Activated naive CD4-positive, alpha-beta T cell (primary cell): ENCODE measurements at places on chromosomes 1 and 21.

DNA sequence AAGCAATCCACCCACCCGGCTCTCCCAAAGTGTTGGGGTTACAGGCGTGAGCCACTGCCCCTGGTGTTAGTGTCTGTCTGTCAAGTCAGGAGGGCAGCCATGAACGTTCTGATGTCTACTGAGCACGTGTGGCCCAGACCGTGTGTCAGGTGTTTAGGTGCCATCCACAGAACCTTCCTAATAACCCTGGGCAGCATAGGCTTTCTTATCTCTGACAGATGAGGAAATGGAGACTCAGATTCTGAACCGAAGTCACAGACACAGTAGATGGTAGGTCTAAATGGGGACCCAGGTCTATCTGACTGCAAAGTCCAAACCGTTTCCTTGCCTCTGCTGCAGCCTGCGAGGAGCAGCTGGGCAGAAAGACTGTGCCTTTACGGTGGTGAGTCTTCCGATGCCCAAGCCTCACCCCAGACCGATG is 622 bp upstream of the IL6R start:
- no peak for DNase-seq

GRCh38 chr1:115313182-115313581 is 24.9 kb downstream of the NGF start:
- DNase-seq, result no peak

- DNase-seq, result no peak
These were observed 55.3 kb upstream of the EIF4G3 start for GRCh38 chr1:21232044-21232443.

DNA sequence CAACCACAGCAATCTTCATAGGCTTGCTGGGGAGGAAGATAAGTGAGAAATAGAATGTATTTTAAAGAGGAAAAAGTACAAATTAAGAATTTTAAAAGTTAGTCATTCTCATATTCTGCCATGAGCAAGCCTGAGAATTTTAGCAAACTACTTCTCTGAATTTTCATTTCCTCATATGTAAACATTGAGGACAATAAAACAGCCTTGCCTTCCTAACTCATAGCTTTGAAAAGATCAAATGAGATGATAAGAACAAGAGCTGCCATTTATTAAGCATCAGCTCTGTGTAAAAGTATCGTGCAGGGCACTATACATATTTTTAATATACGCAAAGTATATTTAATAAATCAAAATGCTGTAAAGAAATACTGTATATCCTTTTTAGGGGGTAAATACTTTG is 286.0 kb downstream of the NFIA start:
- DNase-seq, result no peak

DNA sequence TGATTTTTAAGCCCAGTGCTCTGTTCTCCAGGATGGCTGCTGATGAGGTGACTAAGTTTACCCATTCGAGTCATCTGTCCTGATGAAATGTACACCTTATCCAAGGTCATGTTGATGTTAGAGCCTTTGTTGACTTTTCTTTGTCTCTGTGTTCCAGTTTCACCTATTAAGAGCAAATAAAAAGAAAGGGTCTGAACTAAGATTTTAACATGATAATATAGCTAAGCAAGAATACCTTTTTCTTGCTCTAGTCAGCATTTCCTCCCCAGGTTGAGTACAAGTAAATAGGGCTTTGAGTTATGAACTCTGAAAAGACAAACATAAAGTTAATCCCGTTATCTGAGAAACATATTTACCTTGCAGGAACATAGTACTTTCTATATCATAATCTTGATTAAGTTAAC is 52.1 kb upstream of the GPR88 start:
- no peak for DNase-seq

- DNase-seq, result no peak
These were observed 380 bp downstream of the COL18A1 start for GRCh38 chr21:45405271-45405818.

DNA sequence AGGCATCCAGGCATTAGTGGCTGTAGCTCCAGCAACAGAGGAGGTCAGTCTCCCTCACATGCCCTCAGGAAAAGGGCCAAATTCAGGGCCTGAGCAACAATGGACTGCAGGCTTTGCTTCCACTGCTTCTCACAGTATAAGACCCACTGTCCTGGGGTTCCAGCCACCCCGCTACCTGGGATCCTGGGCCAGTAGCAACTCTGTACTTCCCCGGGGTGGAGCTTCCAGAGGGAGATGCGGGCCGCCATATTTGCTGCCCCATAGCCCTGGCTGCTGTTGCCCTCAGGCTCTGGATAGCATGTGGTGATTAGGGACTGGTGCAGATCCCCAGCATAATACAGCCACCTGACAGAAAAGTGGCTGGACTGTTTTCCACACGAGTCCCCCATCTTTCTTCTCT is 201.1 kb upstream of the POGK start:
- no peak for DNase-seq

- no peak for DNase-seq
These were observed 131.8 kb upstream of the PKN2 start for GRCh38 chr1:88552226-88552625.

DNA sequence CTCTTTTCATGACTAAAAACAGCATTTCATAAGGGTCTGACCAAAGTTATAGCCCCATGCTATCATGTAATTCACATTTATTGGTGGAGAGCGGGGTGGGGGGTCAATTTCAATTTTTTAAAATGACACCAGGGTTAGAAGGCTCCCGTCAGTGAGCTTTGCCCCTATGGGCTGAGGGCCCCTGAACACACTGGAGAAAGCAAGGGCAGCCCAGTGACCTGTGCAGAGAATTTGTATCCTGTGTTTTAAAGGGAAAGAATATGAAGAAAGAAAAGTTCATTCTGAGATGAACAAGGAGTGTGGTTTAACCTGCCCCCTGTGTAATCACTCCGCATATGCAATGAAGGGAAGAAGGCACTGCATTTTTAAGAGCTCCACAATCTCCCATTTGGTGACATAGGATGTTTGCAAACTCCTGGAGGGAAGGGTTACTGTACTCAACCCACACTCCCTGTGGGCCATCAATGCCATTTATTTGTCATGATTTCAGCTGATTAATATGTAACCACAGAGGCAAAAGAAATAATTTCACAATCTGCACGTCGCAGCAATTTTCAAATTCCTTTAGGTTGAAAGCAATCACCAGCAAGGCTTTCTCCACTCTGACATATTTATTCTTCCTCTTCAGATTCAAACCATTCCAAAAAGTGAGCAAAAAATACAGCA is 95.6 kb downstream of the ZNF281 start:
- DNase-seq, result no peak

- DNase-seq, result no peak
These were observed 8.3 kb downstream of the CSRP1 start for GRCh38 chr1:201498621-201499020.

DNA sequence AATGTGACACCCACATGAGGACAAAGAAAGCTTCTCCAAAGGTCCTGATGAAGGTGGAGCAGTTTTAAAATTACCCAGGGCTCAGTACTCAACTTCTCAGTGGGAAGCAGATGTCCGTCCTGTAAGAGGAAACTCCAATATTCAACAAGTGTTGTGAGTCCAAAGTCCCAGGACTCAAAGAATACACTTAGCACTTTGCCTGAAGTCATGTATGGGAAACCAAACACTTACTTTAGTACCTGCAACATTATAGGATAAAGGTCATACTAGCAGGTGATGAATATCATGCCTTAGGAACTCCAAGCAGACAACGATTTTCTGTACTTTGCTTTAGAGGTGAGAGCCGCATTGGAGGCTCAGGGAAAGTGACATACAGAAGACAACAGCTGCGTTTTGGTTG is 37.2 kb upstream of the ST6GALNAC3 start:
- DNase-seq, result no peak
